ENCODE measurements at places on chromosomes 6 and 20. TPM values are rescaled to one million over a fixed set of nuclear protein-coding genes. Genes with fewer than 3 reads are reported as not detected.

GRCh38 chr6:147507162-147508041, 1.1 kb upstream of the SAMD5 start:
- H3K36me3 ChIP-seq: no peaks in the 10 kb centered on the region
- peak; percentile 44 for DNase-seq
- no peak overlapping the region for H3K27ac ChIP-seq
- H3K4me1 ChIP-seq: peaks cover 14% of the 10 kb centered on the region

DNA sequence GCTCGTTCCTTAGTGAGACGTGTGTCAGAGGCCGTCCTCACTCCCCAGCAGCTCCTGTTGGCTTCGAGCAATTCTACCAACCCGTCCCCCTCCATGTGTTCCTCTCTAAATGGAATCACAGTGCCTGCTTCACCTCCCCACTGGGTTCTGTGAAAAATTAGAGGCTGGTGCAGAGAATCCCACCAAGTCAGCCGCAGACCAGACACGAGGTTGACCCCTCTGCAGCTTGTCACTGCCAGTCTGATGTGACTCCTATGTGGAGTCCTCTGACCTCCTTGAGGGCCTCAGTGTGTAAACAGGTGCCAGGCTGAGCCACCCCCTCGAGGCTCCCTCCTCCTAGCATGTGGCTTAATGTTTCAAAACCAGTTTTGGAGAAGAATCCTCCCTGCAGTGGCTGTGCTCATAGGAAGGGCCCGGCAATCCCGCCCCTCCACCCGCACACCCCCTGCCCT, 12.6 kb upstream of the IRF4 start:
- H3K4me1 ChIP-seq: no peaks in the 10 kb centered on the region
- H3K4me3 ChIP-seq: no peak overlapping the region
- H3K27ac ChIP-seq: no peak overlapping the region
- H3K27me3 ChIP-seq: peaks cover 3% of the 10 kb centered on the region
- no peaks in the 10 kb centered on the region for H3K36me3 ChIP-seq
- DNase-seq: no peak

DNA sequence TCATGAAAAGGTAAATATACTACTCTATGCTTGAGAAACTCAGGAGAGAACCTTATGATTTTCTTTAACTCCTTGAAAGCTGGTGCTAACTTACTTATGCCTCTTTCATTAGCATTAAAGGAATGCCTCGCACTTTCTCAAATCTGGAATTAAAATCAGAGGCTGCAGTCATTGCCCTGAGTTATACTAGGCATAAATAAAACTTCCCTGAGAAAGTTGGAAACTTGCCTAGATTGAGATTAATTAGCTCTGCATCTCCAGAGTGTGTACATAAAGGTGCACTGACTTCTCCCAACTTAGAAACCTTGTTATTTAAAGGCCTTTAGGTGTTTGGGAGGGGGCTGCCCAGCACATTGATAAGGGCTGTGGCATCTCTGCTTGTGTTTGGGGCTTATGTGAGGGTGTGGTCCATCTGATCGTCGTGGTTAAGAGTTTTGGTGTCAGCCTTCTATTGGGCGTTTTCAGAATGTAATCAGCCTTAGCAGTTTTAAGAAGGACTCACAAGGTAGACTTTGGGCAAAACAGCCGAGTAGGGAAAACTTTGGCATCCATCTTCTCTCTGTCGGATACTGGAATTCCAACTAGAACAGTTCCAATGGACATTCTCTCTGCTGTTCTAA, 32.1 kb upstream of the CCN6 start:
- no peak overlapping the region for H3K4me3 ChIP-seq
- H3K4me1 ChIP-seq: peaks cover 5% of the 10 kb centered on the region
- H3K27ac ChIP-seq: no peak overlapping the region
- no peak for DNase-seq
- H3K36me3 ChIP-seq: no peaks in the 10 kb centered on the region

GRCh38 chr6:53796451-53796780, 1.6 kb downstream of the LRRC1 start:
- H3K4me3 ChIP-seq: peak overlapping the region; percentile 70
- DNase-seq: no peak
- no peak overlapping the region for H3K27ac ChIP-seq
- peaks cover 40% of the 10 kb centered on the region for H3K27me3 ChIP-seq
- H3K4me1 ChIP-seq: peaks cover 11% of the 10 kb centered on the region

DNA sequence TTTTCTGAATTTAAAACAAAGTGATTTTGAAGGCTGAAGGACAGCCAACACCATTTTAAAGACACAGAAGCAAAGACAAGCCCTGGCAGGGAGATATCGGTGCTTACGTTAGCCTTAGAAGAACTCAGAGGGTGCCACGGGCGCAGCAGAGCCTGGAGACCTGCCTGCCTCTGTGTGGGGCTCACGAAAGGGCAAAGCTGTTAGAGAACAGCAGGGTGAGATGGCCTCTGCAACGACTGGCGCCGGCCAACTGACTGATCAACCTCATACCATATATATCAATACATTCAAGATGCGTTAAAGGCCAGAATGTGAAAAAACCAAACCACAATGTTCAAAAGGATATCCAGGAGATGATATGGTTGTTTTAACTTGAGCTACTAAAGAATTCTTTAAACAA, 151.0 kb upstream of the RPS6KA2 start:
- H3K36me3 ChIP-seq: no peaks in the 10 kb centered on the region
- H3K4me3 ChIP-seq: no peak overlapping the region
- no peaks in the 10 kb centered on the region for H3K27me3 ChIP-seq
- H3K4me1 ChIP-seq: no peaks in the 10 kb centered on the region
- H3K27ac ChIP-seq: no peak overlapping the region

- peaks cover 6% of the 10 kb centered on the region for H3K27me3 ChIP-seq
These were observed 260.9 kb downstream of the TAF4 start for GRCh38 chr20:61804752-61805295.

DNA sequence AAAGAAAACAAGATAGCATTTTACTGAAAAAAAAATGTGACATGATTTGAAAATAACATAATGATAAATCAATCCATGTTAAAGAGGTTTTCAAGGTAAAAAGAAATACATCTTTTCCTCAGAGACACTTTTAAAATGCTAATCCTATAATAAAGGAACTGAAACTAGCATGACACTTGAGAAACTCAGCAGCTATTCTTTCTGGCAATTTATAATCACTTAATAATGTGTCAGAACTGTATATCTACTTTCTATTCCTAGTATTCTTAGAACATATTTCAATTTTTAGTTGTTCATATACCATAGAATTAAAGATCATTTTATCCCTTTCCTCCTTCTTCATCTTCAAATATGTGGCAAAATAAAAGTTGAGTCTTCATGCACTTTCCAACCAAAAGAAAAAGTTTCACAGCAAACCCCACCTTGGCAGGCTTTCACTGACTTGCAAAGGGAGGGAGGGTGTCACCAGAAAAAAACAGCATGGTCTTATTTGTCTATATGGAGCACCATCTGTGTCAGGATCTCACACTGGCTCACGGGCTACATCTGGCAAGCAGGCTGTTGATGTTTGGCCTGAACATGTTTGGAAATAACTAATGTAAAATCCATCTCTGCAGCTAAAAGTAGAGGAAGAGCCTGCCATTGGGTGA, 48.5 kb downstream of the FHL5 start:
- H3K27me3 ChIP-seq: no peaks in the 10 kb centered on the region
- no peak overlapping the region for H3K27ac ChIP-seq
- DNase-seq: no peak
- H3K4me1 ChIP-seq: no peaks in the 10 kb centered on the region
- no peak overlapping the region for H3K4me3 ChIP-seq

DNA sequence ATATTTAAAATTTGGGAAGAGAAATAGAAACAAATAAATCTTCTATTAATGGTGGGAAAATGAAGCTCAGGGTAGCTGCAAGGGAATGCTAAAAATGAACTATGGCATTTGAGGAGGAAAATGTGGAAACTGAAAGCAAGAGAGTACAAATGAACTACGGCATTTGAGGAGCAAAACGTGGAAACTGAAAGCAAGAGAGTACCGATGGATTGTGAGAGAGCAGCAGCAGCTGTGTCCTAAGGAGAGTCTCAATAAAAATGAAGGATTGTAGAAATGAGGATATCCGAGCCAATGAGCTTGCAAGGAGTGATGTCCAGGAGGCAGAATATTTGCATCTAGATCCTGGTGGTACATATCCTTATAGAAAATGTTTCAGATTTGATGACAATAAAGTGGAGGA, 547.1 kb upstream of the ZNF337 start:
- H3K4me3 ChIP-seq: no peak overlapping the region
- no peaks in the 10 kb centered on the region for H3K36me3 ChIP-seq
- H3K27me3 ChIP-seq: no peaks in the 10 kb centered on the region

- no peak overlapping the region for H3K27ac ChIP-seq
- H3K4me3 ChIP-seq: no peak overlapping the region
- DNase-seq: no peak
- no peaks in the 10 kb centered on the region for H3K36me3 ChIP-seq
- H3K4me1 ChIP-seq: no peaks in the 10 kb centered on the region
These were observed 72.1 kb upstream of the EPB41L1 start for GRCh38 chr20:36082315-36082915.

DNA sequence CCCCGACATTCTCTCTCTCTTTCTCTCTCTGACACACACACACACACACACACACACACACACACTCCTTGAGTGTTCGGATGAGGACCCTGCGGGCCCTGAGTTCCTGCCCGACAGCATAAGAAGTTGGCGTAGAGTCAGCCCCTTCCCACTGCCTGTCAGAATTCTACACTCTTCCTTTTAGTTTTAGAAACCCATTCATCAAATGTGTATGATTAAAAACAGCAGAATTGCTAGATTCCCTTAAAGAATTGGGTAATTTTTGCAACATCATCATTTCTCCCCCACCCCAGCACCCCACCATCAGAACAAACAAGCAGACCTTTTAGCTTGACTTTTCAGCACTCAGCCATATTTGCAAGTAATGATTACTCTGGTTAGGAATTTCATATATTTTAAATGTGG, 322.8 kb downstream of the FARS2 start:
- DNase-seq: no peak
- H3K27ac ChIP-seq: no peak overlapping the region
- H3K36me3 ChIP-seq: no peaks in the 10 kb centered on the region
- no peaks in the 10 kb centered on the region for H3K27me3 ChIP-seq

- H3K27me3 ChIP-seq: no peaks in the 10 kb centered on the region
- H3K4me1 ChIP-seq: no peaks in the 10 kb centered on the region
- no peak for DNase-seq
These were observed 15.8 kb downstream of the MAN1A1 start for GRCh38 chr6:119333707-119334295.

DNA sequence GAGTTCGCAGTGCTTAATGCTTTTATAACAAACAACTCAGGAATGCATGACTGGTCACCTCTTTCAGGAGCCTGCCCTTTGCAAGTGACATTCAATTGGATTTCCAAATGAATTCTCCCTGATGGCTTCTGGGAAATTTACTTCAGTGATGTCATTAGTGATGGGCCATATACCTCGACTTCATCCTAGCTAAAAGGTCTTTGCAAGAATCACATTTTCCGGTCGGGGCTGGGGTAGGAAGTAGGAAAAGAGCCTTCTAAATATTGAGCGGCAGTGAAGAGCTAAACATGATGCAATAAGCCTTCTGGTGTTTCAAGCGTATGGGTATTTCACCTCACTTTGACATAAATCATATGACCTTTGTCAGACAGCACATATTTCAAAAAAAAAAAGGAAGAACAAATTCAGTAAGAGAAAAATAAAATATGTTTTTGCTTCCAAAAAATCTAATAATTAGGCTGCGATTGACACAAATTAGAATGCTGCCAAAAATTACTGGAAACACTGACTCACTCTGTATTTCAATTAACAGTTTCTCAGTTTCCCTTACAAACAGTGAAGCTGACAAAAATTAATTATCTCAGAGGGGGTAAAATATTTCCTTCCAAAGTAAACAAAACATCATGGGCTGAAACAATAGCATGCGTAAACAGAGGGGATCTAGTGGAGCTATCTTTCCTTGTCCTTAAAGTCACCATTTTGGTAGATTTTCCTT, 39.8 kb downstream of the ADTRP start:
- DNase-seq: peak; percentile 26
- peak overlapping the region; percentile 14 for H3K27ac ChIP-seq
- no peaks in the 10 kb centered on the region for H3K27me3 ChIP-seq
- H3K36me3 ChIP-seq: no peaks in the 10 kb centered on the region
- no peak overlapping the region for H3K4me3 ChIP-seq
- H3K4me1 ChIP-seq: peaks cover 16% of the 10 kb centered on the region

DNA sequence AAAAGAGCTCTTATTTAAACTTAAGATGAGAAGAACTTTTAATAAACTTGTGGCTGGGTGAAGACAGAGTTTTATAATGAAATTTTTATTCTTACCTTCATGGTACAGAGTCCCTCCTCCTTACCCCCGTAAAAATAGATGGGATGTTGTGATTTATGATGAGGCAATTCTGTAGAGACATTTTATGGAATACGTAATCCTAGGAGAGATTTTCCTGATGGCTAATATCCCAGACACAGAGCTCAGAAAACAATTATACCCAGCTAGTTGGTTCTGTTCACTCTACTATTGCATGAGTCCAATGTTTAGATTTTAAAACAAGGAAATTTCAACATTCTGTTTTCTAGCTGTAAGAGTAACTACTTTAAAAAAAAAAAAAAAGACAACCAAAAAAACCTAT, 43.4 kb downstream of the MTHFD1L start:
- no peak overlapping the region for H3K27ac ChIP-seq
- no peak for DNase-seq
- no peaks in the 10 kb centered on the region for H3K27me3 ChIP-seq

DNA sequence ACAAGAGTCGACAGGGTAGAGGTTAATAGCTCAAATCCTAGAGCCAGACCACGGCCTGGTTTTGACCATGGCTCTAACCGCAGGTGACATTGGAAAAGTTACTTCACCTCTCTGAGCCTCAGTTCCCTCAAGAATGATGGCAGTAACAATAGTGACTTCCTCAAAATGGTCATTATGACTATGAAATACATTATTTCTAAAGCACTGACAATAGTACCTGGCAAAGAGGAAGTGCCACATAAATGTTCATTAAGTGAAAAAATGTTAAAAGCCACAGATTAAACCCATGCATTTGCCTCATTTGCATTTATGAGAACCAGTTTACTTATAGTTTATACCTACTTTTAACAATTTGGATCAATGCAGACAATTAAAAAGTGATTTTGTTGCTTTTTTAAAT, 12.3 kb downstream of the BTBD3 start:
- H3K36me3 ChIP-seq: no peaks in the 10 kb centered on the region
- H3K27ac ChIP-seq: no peak overlapping the region
- no peaks in the 10 kb centered on the region for H3K27me3 ChIP-seq
- peaks cover 13% of the 10 kb centered on the region for H3K4me1 ChIP-seq
- no peak overlapping the region for H3K4me3 ChIP-seq

ARMC2 gene
- 3.7 TPM for total RNA-seq

ZSCAN9 gene
- total RNA-seq: 34.6 TPM

LINC00237 gene
- not detected for total RNA-seq

NMBR gene
- total RNA-seq: 0.09 TPM
